Activated T-helper 1 cell treated with anti-CD3 and anti-CD28 coated beads, Interleukin-2, amount 50 U/mL, for 16 hours (primary cell): ENCODE measurements at places on chromosomes 1 and 21.

- DNase-seq = no peak
Measured at GRCh38 chr1:111903148-111903870, 86.2 kb downstream of the KCND3 start.

DNA sequence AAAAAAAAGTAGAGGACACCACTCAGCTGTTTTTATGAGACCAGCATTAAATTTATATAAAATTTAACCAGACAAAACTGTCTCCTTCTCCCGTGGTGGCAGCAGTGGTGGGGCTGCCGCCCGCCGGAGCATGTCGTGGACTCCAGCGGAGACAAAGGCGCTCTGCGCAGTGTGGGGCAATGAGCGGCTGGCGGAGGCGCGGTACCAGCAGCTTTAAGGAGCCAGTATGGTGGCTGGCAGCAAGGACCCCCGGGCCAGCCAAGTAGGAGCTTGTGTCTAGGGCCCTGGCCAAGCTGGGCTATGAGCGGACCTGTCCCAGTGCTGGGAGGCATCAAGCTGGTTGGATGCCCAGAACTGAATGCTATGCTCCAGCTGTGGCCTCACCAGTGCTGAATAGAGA, 2102.9 kb downstream of the NCAM2 start:
- no peak for DNase-seq

GRCh38 chr1:91129017-91129416, 107.2 kb upstream of the ZNF644 start:
- DNase-seq = no peak

DNA sequence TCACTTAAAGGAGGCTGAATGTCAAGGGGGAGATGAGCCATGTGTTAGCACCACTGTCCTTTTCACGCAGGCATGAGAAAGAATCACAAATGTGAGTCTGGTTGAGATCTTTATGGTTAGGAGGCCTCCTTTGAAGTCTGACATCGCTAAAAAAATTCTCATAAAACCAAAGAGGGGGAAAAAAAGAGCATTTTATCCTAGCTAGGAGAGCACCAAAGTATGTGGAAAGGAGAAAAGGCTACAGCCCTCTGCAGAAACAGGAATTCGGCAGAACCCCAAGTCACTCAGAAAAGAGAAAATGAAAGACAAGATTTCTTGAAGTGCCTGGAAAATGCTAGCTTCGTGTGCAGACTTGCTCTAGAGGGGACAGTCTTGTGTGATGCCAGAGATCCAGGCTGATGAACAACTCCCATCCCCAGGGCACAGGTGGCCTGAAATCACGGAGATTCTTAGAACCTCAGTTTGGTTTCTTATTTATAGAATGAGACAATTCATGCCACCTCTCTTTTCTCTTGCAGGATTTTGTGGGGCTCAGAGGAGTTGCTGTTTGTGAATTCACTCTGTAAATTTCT, 61.5 kb downstream of the RUNX1 start:
- no peak for DNase-seq

GRCh38 chr1:234645964-234646363, 36.0 kb upstream of the IRF2BP2 start:
- no peak for DNase-seq

GRCh38 chr21:26555540-26556146, 17.4 kb downstream of the CYYR1 start:
- DNase-seq = no peak

- no peak for DNase-seq
Measured at GRCh38 chr1:205701420-205701819, 21.1 kb upstream of the SLC45A3 start.

DNA sequence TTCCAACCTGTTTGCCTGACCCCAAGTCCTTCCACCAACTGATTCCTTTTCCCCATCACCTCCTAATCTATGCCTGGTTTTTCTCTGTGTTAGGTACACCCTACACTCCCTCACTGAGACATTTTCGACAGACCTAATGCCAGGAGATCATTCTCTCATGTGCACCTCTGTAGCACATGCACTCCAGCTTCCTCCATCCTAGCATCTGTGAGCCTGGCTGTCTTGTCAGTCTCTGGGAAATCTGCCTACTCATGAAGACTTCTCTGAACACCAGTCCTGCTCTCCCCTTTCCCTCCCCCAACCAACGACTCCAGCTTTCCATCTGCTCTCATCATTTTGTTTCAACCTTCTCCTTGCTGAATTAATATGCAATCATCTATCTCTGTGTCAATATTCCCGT, 987 bp downstream of the MED8 start:
- no peak for DNase-seq

DNA sequence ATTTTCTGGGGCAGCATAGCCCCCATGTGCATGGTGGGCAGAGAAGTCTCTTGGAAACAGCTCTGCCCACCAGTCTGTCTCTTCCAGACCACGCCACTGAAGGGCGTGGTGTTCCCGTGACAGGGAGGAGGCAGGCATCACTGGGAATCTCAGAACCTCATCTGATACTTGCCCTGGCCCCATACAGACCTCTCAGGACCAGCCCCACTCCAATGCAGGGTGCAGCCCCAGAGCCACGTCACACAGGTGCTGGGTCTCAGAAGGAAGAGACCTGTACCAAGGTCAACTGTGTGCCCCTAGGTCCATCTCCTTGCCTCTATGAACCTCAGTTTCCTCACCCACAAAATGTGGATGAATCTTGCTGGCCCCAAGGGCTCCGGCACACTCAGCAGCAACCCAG, 7.3 kb downstream of the RAP1GAP start:
- DNase-seq = no peak

DNA sequence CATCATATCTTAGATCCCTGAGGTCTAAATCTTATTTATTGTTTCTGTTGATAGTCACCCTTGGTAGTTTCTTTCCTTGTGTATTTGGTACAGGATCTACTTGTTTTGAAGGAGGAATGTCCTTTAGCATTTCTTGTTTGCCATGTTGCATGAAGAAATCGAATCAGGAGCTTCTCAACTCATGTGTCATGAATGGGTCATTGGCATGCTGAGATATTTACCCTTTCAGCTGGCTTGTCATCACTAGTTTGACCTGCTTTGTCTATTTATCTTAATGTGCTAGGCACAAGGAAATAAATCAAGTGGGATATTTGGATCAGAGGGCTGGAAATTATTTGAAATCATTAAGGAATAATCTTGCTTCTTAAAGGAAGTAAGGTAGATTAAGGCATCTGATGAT, 23.8 kb downstream of the THEM4 start:
- no peak for DNase-seq

- no peak for DNase-seq
Measured at GRCh38 chr1:41613689-41614574, 129.4 kb upstream of the EDN2 start.

DNA sequence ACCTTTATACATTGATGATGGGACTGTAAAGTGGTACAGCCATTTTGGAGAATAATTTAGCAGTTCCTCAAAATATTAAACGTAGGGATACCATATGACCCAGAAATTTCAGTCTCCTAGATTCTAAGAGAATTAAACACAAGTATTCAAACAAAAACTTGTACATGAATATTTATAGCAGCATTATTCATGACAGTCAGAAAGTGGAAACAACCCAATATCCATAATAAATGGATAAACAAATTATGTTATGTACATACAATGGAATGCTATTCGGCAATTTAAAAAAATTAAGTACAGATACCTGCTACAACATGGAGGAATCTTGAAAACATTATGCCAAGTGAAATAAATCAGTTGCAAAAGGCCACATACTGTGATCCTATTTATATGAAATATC, 16.9 kb upstream of the DDX59 start:
- DNase-seq = no peak

- DNase-seq = no peak
Measured at GRCh38 chr1:199087144-199087543, 448.3 kb downstream of the PTPRC start.

- DNase-seq = no peak
Measured at GRCh38 chr1:63012339-63012738, 228.4 kb downstream of the ATG4C start.

- no peak for DNase-seq
Measured at GRCh38 chr1:233055879-233056641, 105.6 kb downstream of the NTPCR start.

DNA sequence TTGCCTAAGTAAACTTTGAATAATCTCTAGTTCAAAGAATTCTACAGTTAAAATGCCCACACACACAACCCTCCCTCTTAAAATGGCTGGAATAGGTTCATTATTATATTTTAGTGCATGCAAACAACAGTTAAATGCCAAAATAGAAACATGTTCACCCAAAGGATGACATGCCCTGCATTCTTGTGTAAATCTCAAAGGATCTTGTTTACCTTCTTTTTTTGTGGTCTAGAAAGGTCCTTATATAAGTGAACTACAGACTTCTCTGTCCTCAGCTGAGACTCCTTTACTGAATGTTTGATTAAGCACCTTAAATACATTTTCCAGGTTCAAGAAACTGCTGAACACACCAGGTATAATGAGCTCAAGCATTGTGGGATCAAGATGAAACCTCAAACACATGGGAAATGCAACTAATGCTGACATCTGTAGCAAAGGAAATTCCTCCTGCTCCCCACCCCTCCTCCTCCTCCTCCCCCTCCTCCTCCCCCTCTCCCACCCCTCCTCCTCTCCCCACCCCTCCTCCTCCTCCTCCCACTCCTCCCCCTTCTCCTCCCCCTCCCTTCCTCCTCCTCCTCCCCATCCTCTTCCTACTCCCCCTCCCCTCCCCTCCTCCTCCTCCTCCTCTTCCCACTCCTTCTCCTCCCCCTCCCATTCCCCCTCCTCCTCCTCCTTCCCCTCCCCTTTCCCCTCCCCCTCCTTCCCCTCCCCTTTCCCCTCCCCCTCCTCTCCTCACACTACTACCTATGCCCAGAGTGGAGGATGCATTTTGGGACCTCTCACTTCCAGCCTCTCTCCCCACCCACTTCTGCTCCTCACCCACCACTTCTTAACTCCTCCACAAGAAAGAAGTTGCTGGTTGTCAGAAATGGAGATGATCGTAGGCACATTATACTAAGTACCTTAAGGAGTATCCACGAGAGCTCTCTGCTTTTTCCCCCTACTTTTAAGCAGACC, 233.9 kb downstream of the MRPL39 start:
- no peak for DNase-seq

DNA sequence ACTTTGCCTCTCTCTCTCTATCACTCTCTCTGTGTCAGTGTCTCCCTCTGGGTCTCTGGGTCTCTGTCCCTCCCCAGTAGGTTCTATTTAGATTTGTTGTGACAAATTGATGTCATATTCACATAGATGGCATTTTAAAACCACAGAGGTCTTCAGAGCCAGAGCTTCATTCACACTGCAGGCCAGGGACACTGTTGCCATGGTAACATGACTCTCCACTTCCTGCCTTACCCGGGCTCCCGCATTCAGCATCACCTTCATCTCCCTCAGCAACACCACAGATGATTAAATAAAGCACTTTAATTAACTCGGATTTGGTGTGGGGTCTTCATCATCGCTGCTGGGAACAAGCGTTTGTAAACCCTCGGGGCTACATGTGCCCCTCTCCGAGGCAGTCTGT, 132.6 kb downstream of the ETS2 start:
- DNase-seq = no peak

DNA sequence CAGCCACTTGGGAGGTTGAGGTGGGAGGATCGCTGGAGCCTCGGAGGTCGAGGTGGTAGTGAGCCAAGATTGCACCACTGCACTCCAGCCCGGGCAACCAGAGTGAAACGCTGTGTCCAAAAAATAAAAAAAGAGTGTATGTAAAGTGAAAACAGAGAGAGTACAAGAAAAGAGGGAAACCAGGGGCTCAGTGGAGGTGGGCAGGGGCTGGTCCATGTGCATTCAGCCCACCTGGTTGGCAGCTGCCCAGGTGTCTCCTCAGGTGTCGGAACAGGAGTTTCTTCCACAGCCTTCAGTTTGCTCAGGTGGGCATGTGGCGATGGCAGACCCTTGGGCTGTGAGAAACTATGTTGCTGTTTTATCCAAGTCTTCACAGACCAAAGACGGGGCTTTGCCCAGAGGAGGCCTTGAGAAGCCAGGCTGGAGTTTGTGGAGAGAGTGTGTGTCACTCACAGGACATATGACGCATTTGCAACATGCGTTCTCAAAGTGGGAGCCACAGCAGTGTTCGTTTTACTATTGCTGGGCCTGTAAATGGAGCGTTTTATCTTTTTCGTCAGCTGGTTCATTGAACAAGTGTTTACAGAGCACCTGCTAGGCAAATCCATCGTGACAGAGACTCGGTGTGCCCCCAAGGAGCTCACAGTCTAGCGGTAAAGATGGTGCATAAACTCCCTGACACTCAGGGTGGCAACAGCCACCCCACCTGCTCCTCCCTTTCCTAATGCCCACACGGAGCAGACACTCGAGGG, 22.4 kb upstream of the SAMD11 start:
- DNase-seq = no peak

DNA sequence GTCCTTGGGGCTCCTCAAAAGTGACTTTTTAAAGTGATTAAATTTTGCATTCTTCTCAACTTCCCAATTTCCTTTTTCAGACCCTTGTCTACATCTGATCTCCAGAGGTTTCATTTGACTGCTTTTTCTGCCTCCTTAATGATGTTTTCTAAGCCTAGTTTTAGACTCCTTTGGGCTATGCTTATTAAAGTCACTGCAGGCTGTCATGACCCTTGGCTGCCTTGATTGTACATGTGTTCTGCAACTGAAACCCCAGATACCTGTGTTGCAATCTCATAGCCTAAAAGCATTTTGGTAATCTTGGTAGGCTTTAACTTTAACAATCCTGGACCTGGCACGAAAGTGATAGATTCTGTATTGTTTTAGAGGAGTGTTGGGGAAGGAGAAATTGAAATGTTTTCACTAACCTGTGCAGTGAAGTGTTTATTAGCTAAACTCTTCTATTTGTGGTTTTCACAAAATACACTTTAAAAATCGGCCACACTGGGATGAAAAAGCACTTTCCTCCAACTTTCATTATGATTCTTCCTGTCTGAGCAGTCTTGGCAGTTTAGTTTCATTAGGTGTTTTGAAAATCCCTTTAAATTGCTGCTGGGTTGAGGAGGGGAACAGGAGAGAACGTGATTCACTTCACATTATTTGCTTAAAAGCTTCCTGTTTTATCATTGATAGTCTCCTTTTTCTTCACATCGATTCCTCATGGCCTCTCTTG, 4.9 kb downstream of the MACO1 start:
- DNase-seq = no peak

DNA sequence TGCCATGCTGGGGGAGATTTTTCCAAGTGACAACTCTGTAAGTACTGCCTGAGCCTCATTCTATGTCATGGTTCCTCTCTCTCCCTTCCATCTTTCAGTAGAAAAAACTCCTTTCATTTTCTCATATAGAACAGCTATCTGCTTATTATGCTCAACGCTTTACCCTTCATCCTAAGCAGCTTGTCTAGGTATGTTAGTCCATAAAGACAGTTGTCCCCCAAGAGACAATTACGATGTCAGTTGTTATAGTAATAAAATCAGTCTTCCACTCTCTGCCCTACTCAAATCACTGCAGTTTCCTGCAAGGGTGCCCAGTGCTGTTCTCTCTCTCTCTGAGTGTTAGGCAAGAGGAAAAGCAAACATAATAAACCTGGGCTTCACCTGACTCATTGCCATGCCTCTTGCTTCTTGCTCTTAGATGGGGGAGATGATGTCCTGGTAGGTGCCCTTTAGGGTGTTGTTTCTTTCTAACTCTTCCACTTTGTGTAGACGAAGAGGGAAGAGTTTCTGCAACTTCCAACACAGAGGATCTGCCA, 59.4 kb downstream of the PAPPA2 start:
- no peak for DNase-seq

- DNase-seq = no peak
Measured at GRCh38 chr1:183212870-183213269, 26.8 kb downstream of the LAMC2 start.
